ENCODE measurements at places on chromosomes 7 and 10. TPM values are rescaled to one million over a fixed set of nuclear protein-coding genes. Genes with fewer than 3 reads are reported as not detected.
A peak's percentile ranks its signal among the peaks of the same experiment; 100 is the strongest.

GRCh38 chr10:11475831-11476434, 135.5 kb downstream of the USP6NL start:
- no peak for DNase-seq

- DNase-seq = no peak
These were observed 199.0 kb downstream of the PTEN start for GRCh38 chr10:88062385-88062784.

The GPRIN2 gene
- total RNA-seq = not detected

The RBM48 gene
- total RNA-seq = 7.4 TPM

GRCh38 chr7:128410451-128410753, 620 bp upstream of the IMPDH1 start:
- DNase-seq = no peak

- DNase-seq = no peak
These were observed 30.6 kb upstream of the CABCOCO1 start for GRCh38 chr10:61632057-61632670.

GRCh38 chr10:104816501-104816900, 175.4 kb downstream of the SORCS3 start:
- DNase-seq = no peak

The TEX36 gene
- not detected for total RNA-seq

The NKX1-2 gene
- total RNA-seq = not detected

- no peak for DNase-seq
These were observed 38.0 kb downstream of the ZNRF2 start for GRCh38 chr7:30322271-30323005.

DNA sequence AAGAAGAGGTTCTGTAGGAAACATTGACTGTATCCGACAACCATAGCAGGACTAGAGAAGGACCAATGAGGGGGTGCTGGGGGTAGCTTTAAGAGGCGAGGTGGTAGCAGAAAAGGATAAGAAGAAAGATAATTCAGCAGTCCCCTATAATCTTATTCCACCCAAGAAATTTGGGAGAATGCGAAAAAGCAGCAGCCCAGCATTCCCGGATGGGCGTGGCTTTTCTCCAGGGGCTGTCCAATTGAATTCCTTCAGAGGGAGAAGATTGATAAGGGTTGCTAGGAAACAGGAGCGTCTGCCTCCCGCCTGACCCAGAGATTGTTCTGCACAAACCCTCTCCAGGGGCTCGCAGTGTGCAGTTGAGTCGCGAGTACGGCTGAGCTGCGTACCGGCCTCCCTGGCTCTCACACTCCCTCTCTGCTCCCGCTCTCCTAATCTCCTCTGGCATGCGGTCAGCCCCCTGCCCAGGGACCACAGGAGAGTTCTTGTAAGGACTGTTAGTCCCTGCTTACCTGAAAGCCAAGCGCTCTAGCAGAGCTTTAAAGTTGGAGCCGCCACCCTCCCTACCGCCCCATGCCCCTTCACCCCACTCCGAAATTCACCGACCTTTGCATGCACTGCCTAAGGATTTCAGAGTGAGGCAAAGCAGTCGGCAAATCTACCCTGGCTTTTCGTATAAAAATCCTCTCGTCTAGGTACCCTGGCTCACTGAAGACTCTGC, at the start of gene GRM3:
Gene GRM3, plus strand, starts transcription at position 349 of the 721 bp plus-strand sequence. CDS start 121,237 bp downstream, outside the sequence.
- DNase-seq = no peak

- DNase-seq = no peak
These were observed 245.5 kb upstream of the STEAP1 start for GRCh38 chr7:89908736-89909135.

The ZFYVE27 gene
- total RNA-seq = 19.9 TPM

DNA sequence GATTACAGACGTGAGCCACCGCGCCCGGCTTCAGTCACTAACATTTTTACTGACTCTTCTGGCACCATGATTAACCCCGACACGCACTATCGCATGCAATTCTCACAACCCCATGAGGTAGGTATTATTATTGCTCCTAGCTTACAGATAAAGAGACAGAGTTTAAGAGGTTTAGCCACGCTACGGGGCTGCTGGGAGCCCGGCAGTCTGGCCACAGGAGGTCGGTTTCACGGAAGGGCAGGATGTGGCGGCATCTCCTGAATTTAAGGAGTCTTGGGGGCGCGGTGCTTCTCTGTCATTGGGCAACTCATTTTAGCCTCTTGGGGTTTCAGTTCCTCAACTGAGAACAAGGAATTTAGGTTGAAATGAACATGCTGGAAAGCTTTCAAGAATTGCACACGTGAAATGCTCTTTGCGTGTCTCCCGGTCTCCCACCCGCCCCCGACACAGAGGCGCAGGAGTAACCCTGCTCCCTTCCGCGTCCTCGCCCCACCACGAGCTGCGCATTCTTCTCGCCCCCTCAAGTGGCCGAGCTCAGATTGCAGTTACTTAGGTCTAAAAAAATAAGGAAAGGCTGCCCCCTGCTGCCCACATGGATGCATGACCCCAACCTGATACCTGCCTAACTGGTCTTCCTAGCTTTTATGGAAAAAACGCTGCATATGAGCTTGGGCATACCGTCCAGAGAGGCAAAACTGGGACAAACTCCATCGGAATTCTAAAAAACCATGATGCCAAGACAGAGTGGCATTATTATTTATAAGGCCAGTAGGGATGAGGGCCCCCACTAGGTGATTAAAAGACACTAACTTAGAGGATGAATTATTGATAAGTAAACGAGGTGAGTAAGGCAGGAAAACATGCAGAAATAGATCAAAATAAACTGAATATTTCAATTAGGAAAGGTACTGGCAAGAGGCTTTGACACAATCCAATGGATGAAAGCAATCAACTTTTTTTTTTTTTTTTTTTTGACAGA, 12.4 kb downstream of the PRSS2 start:
- DNase-seq = peak; percentile 96

DNA sequence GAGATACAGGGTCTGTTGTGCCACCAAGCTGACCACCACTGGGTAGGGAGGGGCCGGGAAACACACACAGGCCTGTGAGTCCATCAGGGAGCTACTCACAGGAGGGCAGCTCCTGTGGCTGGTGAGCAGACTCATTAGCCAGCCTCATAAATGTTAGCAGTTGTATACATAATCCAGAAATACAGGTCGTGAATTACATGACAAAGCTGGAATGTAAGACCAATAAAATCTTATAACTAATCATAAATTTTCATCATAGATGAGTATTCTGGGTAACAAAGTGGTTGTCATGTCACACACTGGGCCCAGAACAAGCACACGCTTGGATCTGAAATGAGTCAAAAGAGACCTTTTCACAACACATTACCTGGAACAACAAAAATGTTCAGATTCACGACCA, 642.6 kb upstream of the AUTS2 start:
- no peak for DNase-seq

DNA sequence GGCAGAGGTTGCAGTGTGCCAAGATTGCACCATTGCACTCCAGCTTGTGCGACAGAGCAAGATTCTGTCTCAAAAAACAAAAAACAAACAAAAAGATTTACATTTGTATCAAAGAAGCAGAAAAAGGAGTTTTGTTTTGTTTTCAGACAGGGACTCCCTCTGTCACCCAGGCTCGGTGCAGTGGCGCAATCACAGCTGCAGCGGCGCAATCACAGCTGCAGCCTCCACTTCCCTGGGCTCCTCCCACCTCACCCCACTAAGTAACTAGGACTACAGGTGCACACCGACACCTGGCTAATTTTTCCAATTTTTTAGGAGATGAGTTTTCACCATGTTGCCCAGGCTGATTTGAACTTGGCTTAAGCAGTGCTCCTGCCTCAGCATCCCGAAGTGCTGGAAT, 1.8 kb downstream of the ARMC10 start:
- DNase-seq = no peak

- DNase-seq = peak; percentile 88
These were observed 177.1 kb upstream of the SVIL start for GRCh38 chr10:29811751-29812427.

DNA sequence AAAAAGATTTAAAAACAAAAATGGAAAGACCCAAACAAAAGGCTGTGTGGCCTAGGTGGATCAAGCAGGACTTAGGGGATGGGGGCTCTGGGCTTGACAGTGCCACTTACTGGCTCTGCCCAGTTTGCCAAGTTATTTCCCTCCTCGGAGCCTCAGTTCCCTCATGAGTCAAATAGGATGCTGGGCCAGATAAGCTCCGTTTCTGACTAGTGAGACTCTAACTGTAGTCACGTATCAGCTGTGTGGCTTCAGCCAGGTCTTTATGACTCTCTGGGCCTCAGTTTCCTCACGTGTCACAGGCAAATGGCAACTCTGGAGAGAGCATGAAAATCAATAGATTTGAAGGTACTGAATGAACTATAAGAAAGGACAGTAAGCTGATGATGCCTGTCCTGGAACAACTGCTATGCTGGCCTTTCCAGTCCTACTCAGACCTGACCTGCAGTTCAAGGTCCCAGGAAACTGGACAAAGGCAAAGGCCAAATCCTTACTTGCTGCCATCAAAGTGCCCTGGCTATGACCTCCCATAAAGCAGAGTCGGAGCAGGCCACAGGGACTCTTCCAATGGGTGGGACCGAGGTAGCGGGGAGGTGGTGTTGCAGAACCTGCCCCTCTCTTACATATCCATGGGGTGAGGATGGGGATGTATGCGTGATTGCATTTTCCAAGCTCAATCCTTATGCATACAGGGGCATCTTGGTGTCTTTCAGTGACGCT, 27.0 kb downstream of the FAM53B start:
- DNase-seq = peak; percentile 0

The ANKRD30A gene
- total RNA-seq = not detected

GRCh38 chr10:4944841-4945240, 18.4 kb upstream of the AKR1C1 start:
- no peak for DNase-seq

DNA sequence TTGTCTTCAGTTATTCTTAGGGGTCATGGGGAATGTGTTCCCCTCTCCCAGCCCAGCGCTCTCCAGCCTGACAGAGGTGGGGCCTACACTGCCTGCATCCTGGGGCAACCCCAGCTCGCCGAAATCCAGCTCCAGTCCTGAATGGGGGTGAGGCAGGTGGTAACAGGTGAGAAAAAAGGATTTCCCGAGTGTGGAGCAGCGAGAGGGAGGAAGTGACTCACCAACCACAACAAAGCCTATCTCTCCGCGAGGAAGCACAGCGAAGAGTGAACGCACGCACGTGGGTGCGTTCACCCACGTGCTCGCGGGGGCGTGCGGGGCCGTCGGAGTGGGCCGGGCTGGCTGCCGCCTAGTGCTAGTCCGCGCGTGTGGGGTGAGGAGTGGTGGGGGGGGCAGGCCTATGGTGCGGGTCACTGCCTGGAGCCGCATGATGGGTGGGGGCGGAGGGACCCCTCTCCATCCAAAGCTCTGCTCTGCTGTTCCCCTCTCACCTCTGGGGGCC, 855 bp upstream of the PALD1 start:
- DNase-seq = peak; percentile 82

DNA sequence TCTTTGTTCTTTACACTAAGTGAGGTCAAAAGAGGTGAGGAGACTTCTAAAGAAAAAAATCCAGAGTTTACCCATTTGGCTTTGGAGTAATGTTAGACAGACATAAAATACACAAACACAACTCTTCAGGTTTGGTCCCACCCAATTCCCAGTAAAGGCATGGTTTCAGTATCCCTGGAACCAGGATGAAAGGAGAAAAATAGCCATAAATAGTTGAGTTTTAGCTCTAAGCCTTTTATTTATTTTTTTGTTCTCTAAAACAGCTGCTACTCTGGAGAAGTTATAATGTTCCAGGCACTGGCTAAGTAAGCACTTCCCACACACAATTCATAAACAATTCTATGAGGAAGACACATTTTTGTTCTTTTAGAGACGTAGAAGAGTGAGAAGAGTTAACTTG, 4.0 kb downstream of the ABCB1 start:
- no peak for DNase-seq

- peak; percentile 97 for DNase-seq
These were observed 29.0 kb upstream of the HSPA12A start for GRCh38 chr10:116771101-116771958.

- no peak for DNase-seq
These were observed 10.1 kb downstream of the STK17A start for GRCh38 chr7:43593010-43593409.

The ANKRD61 gene
- total RNA-seq = not detected

The CHST15 gene
- total RNA-seq = 22.8 TPM

DNA sequence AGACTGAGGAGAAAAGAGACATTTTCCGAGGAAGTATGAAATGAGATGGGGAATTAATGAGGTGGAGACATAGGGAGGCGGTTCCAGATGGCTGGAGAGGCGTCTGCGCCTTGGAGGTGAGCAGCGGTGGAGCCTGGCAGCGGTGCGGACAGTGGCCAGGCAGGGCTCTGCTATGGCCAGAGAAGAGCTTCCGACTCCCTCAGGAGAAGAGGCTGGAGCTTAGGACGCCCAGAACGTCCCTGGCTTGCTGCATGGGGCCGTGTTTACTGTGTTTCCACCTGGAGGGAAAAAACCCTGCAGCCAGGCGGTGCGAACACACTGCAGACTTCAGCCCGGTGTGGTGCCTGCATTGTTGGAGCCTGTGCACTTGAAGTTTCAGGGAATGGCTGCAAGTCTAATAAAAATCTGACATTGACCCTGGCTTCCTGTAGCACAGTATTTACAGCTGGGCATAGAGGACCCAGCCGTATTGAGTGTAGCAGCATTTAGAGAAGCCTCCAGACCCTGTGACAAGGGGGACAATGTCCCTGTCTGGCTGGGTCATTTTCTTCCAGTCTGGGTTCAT, 447.1 kb upstream of the MKI67 start:
- DNase-seq = no peak

GRCh38 chr7:78684201-78684600, 769.3 kb downstream of the MAGI2 start:
- DNase-seq = no peak

DNA sequence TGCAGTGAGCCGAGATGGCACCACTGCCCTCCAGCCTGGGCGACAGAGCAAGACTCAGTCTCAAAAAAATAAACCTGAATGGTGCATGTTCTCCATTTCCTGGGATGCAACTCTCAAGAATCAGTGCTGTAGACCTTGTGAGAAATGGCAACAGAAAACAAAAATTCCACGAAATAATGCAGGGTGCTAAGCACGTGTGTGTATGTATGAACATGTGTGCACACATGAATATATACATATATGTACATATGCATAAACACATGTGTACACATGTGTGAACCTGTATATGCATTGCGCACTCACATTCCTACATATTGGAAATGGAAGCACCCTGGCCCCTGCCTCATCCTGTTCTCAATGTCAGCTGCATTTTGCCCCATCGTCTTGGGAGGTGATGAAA, 548.5 kb downstream of the TCERG1L start:
- peak; percentile 17 for DNase-seq

The GPR15LG gene
- total RNA-seq = not detected

DNA sequence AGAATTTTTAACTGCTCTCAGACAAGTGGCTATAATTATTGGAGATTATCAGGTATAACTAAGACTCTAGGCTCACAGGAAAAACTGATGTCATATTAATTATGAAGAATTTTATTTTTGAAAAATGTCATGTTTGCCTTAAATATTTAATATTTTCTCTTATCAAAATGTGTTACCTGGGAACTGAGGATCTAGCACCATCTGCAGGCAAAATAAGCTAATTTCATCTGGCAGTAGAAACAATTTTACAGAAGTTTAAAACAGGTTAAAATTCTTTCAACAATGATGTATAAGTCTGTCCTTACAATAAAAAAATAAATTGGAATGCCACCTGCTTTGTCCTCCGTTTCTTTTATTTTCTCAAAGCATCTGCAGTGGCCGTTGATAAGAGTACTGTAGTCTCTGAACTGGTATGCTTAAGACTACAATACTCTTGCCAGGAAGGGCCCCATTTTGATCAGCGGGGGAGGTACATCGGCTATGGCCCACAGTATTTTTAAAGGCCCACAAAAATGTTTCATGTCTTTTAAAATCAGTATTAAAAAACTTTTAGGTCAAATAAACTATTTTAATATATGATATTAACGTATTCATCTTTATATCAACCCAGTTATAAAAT, 81.3 kb downstream of the VWDE start:
- no peak for DNase-seq

The CXCL12 gene
- total RNA-seq = 358 TPM

The ADAM12 gene
- total RNA-seq = 361 TPM

The HOXA3 gene
- 4.0 TPM for total RNA-seq
